ENCODE measurements at places on chromosomes 6 and 20. TPM values are rescaled to one million over a fixed set of nuclear protein-coding genes. Genes with fewer than 3 reads are reported as not detected.

TSBP1 gene
- not detected for total RNA-seq

TINAG gene
- total RNA-seq, result not detected

SMLR1 gene
- not detected for total RNA-seq

INSM1 gene
- not detected for total RNA-seq

TRDN gene
- total RNA-seq, result not detected

ZNF165 gene
- total RNA-seq, result 1.0 TPM

ATRN gene
- 13.9 TPM for total RNA-seq

DIDO1 gene
- 125 TPM for total RNA-seq

ENPP5 gene
- total RNA-seq, result 1.1 TPM

FNDC1 gene
- not detected for total RNA-seq

PNPLA1 gene
- not detected for total RNA-seq

POU3F2 gene
- total RNA-seq, result not detected

LY6G5B gene
- total RNA-seq, result 48.8 TPM

IL20RA gene
- total RNA-seq, result not detected

DACT2 gene
- total RNA-seq, result not detected

FARS2 gene
- 13.6 TPM for total RNA-seq

KIAA0408 gene
- total RNA-seq, result 0.63 TPM

DCBLD1 gene
- 8.3 TPM for total RNA-seq

ZNF292 gene
- 74.0 TPM for total RNA-seq

SLC17A3 gene
- total RNA-seq, result not detected

ZKSCAN3 gene
- total RNA-seq, result 8.7 TPM

NDRG3 gene
- total RNA-seq, result 32.8 TPM

SNTA1 gene
- total RNA-seq, result 3.6 TPM

PBOV1 gene
- total RNA-seq, result not detected

PSMB8 gene
- total RNA-seq, result 138 TPM

FLRT3 gene
- total RNA-seq, result not detected

SLC35F1 gene
- not detected for total RNA-seq

OCSTAMP gene
- total RNA-seq, result not detected

SLC17A4 gene
- total RNA-seq, result not detected

SERPINB6 gene
- 125 TPM for total RNA-seq

NFATC2 gene
- 36.3 TPM for total RNA-seq

TRIM15 gene
- total RNA-seq, result not detected

DUSP15 gene
- total RNA-seq, result not detected

ZNF311 gene
- total RNA-seq, result 0.63 TPM

FOXS1 gene
- total RNA-seq, result not detected

All from naive thymus-derived CD8-positive, alpha-beta T cell (primary cell).